ENCODE measurements at places on chromosomes 11 and 22. TPM values are rescaled to one million over a fixed set of nuclear protein-coding genes. Genes with fewer than 3 reads are reported as not detected.
A peak's percentile ranks its signal among the peaks of the same experiment; 100 is the strongest.

GRCh38 chr22:37213941-37214730 lies 1.9 kb upstream of the SSTR3 start:
- DNase-seq: no peak

DNA sequence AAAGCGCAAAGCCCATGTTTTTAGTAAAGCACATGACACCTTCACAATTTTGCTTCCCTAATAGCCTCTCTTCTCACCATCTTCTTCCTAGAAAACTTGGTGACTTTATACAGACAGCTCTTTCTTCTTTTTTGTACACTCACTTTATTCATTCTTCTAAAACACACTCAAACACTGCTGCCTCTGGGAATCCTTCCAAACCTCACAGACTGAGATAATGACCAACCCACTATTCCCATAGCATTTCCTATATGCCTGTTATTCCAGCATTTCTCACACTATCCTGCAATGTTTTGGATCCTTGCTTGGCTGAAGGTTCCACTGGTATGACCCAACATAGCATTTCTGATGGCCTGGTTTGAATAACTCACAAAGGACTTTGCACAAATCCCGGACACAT lies 442.1 kb upstream of the CCDC90B start:
- no peak for DNase-seq

DNA sequence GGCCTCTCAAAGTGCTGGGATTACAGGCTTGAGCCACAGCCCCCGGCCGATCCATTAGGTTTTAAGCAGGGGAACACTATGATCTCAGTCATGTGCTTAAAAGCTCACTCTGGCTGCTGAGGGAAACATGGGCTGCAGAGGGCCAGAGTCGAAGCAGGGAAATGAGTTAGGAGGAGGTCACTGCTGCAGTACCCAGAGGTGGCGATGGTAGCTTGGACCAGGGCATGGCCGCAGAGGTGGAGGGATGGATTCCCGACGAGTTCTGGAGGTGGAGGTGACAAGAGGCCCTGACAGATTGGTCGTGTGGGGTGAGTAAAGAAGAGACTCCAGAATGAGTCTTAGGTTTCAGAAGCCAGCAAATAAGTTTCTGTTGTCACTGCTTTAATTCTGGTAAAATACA lies 54.4 kb upstream of the INCENP start:
- no peak for DNase-seq

The THOC5 gene
- 28.7 TPM for total RNA-seq

- DNase-seq: peak; percentile 93
These were observed 150.3 kb upstream of the NCAM1 start for GRCh38 chr11:112810951-112811350.

- DNase-seq: no peak
These were observed 4.5 kb downstream of the ADAMTS15 start for GRCh38 chr11:130452940-130453339.

All from myocyte (in vitro differentiated cells).